ENCODE measurements at places on chromosomes 11 and 22.

GRCh38 chr11:33830903-33831648, 56.8 kb upstream of the FBXO3 start:
- DNase-seq, result no peak

GRCh38 chr22:44813416-44813815, 61.0 kb downstream of the ARHGAP8 start:
- no peak for DNase-seq

- no peak for DNase-seq
Observed at GRCh38 chr22:18071968-18072310, 5.9 kb upstream of the PEX26 start.

GRCh38 chr11:46508360-46508759, 85.5 kb downstream of the AMBRA1 start:
- no peak for DNase-seq

DNA sequence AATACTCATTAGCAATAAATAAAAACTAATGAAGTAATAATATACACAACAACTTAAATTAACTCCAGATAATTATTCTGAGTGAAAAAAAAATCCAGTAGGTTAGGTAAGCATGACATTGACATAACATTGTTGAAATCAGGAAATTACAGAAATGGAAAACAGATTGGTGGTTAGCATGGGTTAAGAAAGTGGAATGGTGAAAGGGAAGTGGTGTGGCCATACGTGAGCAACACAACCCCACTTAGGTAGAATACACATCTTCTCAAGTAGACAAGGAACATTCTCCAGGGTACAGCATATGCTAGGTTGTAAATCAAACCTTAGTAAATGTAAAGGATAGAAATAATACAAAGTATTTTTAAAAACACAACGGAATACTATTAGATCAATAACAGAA, 30.2 kb upstream of the CLTCL1 start:
- DNase-seq, result no peak

GRCh38 chr11:119051440-119052162, 5.4 kb downstream of the HYOU1 start:
- DNase-seq, result no peak

GRCh38 chr11:69048694-69049489, at the start of gene TPCN2:
TSS of gene TPCN2 (plus strand) at chr11:69048932. CDS start at chr11:69048998, 66 bp downstream.
- DNase-seq, result peak; percentile 80

- no peak for DNase-seq
Observed at GRCh38 chr11:92978271-92979111, 9.0 kb downstream of the MTNR1B start.

DNA sequence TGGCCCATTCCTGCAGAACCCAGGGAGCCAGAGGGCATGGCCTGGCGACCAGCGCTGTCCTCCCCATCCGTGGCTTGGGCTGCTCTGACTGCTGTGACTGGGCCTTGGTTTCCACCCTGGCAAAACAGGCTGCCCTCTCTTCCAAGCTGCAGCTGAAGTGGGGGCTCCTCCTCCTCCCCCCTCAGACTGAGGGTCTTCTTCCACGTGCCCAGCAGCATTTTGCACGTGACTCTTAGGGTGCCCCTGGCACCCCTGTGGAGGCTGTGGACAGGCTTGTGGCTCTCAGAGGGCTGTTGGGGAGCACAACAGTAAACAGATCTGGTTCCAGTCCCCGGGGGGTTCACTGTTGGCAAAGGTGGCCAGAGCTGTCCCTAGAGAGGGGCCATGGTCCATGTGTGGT, 51.4 kb downstream of the PISD start:
- DNase-seq, result no peak

- peak; percentile 45 for DNase-seq
Observed at GRCh38 chr22:20205964-20206708, 55.3 kb upstream of the CCDC188 start.

DNA sequence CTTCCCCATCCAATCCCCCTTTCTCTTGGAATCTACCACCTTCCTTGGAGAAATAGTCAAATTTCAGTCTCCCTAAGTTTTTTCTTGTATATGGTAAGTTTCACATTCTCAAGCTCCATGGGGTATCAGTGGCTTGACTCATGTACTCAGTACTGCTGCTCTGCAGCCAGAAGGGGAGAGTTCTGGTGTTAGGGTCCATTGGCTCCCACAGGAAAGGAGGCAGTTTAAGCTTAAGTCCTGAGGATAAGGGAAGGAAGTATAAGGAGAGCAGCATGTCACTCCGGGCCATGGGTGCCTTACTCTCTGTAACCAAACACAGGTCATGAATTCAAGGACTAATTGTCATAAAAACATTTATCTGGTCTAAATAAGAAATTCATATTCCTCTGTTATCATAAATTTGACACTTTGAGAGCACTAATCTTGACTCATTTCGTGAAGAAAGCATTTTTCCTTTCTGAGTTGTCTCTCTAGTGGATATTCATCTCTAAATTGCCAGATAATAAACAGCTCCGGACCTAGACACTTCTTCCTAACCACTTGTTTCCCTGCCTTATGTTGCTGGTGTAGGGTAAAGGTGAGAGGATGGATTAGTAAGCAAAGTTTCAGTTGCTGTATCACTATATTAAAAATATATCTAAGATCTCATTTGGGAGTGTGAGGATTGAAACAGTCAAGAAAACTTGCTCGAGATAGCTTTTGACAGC, 20.1 kb upstream of the SORL1 start:
- DNase-seq, result no peak

- DNase-seq, result no peak
Observed at GRCh38 chr11:79262221-79262620, 178.6 kb downstream of the TENM4 start.

GRCh38 chr11:122937983-122938382, 43.7 kb downstream of the BSX start:
- no peak for DNase-seq

DNA sequence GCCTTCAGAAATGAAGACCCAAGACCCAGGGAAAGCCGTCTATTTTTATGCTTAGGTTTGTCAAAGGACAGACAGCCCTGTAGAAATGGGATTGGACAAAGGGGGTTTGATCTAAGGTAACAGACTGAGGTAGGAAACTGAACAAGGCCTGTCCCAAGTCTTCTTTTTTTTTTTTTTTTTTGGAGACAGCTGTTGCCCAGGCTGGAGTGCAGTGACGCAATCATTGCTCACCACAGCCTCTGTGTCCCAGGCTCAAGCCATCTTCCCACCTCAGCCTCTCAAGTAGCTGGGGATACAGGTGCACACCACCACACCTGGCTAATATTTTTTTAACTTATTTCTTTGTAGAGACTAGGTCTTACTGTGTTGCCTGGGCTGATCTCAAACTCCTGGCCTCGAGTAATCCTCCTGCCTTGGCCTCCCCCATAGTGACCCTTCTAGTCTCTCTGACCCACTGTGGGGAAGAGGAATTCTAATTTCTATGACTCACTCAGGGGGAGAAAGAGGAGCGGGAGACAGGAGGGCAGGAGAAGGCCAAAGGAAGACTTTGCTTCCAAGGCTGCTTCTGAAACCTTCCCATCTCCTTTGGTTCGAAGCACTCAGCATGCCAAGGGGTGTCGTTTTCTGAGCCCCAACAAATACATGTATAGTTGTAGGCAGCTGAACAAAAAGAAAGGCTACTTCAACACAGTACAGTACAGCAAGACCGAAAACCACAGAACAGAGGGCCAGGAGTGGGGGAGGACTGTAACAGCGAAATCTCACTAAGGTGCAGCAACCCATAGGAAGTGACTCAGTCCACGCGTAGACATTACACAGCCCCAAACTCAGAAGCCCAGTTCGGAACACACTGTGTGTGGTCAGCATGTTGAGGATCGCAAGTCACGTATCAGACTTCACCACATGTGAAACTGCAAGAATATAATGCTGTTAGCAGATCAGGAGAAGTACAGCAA, 872 bp downstream of the TMA7B start:
- DNase-seq, result no peak

- DNase-seq, result no peak
Observed at GRCh38 chr11:128216198-128216597, 371.2 kb downstream of the ETS1 start.

DNA sequence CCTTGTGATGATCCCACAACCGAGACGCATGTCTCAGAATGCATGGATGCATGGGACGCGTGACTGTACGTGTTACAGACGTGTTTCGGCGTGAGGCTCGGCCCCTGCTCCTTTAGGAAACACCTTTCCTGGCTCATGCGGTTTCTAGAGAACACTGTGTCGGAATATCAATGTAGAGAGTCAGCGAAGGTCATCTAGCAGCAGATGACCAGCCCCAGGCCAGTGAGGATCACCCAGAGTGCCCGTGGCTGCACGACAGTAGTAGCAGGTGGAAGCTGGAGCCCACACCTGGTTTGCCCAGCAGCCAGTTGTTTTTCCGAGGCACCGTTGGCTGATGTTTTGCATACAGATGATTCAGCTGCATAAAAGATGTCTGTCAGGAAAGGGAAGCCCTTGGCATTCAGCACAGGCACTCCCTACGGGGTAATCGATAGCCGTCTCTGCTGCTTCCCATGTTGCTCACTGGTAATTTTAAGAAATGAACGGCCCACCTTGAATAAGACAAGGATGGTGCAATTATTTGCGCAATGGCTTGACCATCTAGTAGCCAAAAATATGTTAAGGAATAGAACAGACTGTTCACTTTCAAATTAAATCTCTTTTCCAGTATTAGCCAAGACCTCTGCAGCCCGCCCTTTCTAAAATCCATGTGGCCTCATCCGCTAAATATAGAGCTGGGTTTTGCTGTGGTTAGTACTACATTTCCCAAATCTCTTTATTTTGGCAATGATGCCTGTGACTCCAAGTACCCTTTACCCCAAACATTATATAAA, 1.1 kb upstream of the CLTCL1 start:
- no peak for DNase-seq

- DNase-seq, result no peak
Observed at GRCh38 chr11:12156301-12157140, 46.1 kb downstream of the MICAL2 start.

- no peak for DNase-seq
Observed at GRCh38 chr11:44899959-44900358, 50.7 kb downstream of the TP53I11 start.

GRCh38 chr11:123719452-123719851, 22.0 kb downstream of the ZNF202 start:
- no peak for DNase-seq

- DNase-seq, result no peak
Observed at GRCh38 chr11:68441466-68442230, 18.9 kb upstream of the PPP6R3 start.

- no peak for DNase-seq
Observed at GRCh38 chr11:132312701-132313111, 942.3 kb downstream of the NTM start.

GRCh38 chr22:37657590-37658132, 862 bp upstream of the PDXP start:
- DNase-seq, result no peak

GRCh38 chr11:101296896-101297295, 167.3 kb upstream of the PGR start:
- no peak for DNase-seq

GRCh38 chr11:68116974-68117373, 4.2 kb downstream of the CHKA start:
- no peak for DNase-seq

- DNase-seq, result no peak
Observed at GRCh38 chr22:45265535-45265934, 19.2 kb upstream of the UPK3A start.

- no peak for DNase-seq
Observed at GRCh38 chr22:23268877-23269276, 88.6 kb downstream of the BCR start.

DNA sequence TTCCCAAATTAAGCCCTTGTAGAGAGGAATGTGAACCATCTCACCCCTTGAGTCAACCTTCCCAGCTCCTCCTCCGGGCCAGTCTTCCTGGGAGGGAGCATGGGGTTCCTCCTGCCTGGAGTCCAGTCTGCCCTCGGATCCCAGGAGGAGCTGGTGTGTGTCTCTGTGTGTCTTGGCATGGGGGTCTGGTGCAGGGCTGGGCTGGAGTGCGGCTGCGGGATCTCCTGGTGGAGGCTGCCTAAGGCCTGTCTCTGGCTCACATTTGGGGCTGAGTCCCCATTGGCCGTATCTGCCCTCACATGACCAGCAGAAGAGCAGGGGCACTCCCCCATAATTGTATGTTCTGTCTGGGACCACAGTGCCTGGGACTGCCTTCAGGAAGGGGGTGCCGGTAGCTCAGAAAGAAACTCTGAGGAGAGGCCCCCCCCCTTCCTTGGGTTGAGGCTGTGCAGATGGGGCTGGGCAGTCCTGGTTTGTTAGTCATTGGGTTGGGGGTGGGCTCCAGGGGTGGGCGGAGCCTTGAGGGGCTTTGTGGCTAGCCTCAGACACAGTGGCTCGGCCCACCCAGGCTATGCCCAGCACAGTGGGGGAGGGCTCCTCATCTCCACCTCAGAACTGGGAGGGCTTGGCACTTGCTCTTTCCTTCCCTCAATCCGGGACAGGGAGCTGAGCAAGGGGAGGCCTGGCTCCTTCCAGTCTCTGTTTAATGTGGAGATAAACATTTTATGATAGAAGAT, 2.9 kb downstream of the C1QTNF5 start:
- no peak for DNase-seq

GRCh38 chr11:111417011-111417765, 38.1 kb upstream of the POU2AF1 start:
- no peak for DNase-seq

GRCh38 chr11:111440416-111441205, 61.5 kb upstream of the POU2AF1 start:
- DNase-seq, result no peak

GRCh38 chr22:43144949-43145348, 1.8 kb upstream of the MCAT start:
- peak; percentile 70 for DNase-seq

- DNase-seq, result no peak
Observed at GRCh38 chr22:44195189-44195871, 14.6 kb downstream of the PARVG start.

DNA sequence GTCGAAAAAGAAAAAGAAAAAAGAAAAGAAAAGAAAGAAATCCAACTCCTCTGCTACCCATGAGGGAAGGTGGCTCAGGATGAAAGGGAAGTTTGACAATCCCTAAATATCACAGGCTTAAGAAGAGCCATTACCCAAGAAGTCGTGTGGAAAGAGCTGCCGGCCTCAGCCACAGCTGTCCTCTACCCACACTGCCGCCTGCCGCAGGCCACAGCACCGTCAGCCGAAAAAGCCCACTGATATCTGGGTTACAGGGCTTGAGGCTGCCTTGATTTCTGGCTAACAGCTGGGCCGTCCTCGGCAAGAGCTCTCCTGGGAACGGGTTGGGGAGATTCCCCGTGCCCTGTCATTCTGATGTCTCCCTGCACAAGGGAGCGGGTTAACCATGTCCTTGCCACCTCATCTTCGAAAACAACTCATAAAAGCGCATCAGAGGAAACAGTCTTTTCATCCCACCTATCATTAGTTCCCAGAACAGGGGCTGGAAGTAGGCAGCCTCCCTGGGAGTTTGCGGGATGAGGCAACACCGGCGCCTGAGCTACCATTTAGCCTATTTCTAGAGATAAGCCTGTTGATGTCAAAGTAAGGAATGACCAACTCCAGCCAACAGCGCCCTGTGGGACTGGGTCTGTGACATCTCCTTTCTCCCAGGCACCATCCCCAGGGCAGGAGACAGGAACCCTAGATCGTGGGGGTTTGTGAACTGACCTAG, 21.8 kb upstream of the SNX32 start:
- DNase-seq, result no peak

GRCh38 chr11:32847511-32847910, 17.8 kb downstream of the PRRG4 start:
- no peak for DNase-seq

GRCh38 chr11:93132836-93133235, 65.0 kb downstream of the SLC36A4 start:
- no peak for DNase-seq

- DNase-seq, result no peak
Observed at GRCh38 chr22:30038219-30038618, 42.0 kb upstream of the HORMAD2 start.

- no peak for DNase-seq
Observed at GRCh38 chr22:33357981-33358399, 299.8 kb upstream of the SYN3 start.

All from breast epithelium (tissue), 4 donors.